H9 (cell line): ENCODE measurements at places on chromosomes 12 and 14.

- no peak for DNase-seq
Measured at GRCh38 chr12:15543347-15543746, 221.0 kb downstream of the PTPRO start.

GRCh38 chr12:118980407-118981014, 830 bp upstream of the SRRM4 start:
- DNase-seq = peak; percentile 71

GRCh38 chr14:84006643-84007155, 1523.2 kb upstream of the FLRT2 start:
- DNase-seq = no peak

DNA sequence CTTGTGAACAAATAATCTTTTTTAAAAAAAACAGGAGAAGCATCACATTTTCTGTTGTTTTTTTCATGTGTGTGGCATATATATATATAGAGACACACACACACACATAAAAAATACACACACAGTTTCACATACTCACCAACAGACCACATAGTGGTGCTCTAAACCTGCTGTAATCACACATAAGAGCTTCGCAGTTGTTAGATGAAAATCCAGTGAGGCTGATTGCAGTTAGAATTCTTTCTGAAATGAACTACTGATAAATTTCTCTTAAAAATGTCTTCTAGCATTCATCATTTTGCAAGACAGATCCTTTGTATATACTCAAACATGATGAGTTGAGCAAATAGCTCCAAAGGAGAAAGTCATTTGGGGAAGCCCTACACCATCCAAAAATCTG, 434.3 kb upstream of the STXBP6 start:
- no peak for DNase-seq

- peak; percentile 39 for DNase-seq
Measured at GRCh38 chr12:47361389-47362021, 281.7 kb upstream of the AMIGO2 start.

DNA sequence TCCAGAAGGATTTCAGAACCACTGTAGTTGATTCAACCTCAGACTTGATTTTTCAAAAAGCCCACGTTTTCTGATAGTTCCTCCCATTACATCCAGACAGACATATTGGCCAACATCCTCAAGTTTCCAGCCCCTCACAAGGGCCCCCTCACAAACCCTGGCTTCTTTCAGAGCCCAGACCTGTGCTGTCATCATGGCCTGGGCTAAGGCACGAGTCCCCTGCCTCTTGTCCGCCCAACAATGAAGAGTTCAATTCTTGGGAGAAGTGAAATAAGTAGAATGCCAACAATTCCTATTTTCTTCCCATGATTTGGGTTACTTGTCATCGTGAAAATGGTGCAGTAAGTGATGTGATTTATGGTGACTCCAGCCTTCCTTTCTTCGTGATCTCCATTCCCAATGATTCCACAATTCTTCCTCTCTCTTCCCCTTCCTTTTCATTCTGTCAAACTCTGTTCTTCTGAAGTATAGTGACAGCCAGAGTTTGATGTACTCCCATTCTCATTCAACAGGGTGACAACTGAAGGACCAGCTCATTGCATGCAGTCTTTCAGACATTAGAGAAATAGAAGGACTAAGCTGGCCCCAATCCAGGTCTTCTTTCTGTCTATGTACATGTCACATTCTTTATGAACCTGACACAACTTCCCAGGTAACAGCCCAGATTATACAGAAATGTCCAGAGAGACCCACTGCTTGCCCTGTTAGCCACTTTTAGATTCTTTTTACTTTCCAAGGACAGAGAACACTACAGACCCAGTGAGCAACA, 29.2 kb downstream of the SPTB start:
- no peak for DNase-seq

- DNase-seq = no peak
Measured at GRCh38 chr14:85619851-85620250, 89.9 kb downstream of the FLRT2 start.

GRCh38 chr12:28618171-28618570, 427.9 kb downstream of the CCDC91 start:
- DNase-seq = no peak

DNA sequence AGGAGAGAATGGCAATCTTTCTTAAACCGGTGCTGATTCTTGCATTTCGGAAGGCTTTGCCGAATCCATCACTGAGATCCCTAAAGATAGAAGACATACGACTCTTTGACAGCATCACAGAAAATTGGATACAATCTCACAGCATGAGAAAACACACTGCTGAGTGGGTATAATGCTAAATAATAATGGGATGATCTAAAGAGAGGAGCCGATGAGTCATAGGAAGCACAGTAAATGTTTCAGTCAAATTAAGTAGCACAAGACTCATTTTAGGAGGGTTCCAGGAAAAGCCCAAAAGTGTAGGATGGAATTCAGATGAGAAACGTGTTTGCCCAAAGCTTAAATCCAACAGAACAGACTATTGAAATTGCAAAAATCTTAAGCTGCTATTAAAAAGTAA, 81.7 kb downstream of the CPNE8 start:
- no peak for DNase-seq

- DNase-seq = no peak
Measured at GRCh38 chr14:47220096-47220495, 455.3 kb downstream of the MDGA2 start.

DNA sequence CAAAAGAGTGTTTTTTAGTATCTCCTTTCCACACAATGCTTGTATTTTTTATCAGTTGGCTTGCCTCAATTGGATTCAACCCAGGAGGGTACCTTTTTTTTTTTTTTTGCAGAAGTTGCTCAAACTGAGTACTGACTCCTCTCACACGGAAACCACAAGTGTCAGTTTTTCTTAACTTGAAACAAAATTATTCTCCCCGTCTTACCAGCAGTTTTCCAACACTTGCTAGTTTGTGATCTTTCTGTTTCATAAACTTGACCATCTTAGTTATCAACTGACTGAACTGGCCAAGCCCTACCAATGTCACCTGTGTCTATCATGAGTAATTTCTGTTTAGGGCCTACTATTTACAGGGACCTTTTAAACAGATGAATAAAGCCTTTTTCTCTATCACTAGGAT, 34.1 kb upstream of the ITPR2 start:
- no peak for DNase-seq

- peak; percentile 56 for DNase-seq
Measured at GRCh38 chr12:115866909-115867525, 410.5 kb downstream of the MED13L start.

DNA sequence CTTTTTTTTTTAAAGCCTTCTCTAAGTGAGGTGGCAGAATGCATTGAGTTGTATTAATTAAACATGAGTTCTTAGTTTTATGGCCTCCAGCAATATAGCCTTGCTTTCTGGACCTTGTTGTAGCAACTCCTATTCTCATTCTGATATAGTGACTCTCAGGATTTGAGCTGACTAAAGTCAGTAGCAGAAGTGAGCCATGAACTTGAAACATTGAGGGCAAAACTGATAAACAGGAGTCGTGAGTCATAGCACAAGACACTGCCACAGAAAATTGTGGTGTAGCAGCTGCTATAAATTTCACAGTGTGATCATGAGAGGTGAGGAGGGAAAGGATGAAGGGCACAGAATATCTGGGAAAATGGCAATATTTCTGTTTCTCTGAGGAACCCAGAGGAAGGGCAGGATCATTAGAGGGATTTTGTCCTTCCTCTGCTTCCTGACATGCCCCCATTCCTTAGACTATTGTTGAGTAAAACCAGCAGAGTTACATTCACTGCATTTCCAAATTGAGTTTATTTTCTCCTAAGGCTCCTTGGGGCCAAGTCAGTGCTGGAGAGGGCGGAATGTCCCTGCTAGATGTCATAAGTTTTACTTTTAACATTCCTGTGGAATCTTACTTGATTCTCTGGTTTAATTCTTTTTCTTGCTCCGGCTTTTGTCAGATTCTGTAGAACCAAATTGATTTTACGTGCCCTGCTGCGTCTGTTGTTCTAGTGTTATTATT, 7.5 kb downstream of the KLRG1 start:
- DNase-seq = no peak

GRCh38 chr12:101053203-101053602, 156.8 kb downstream of the SLC5A8 start:
- no peak for DNase-seq

- no peak for DNase-seq
Measured at GRCh38 chr12:45703942-45704341, 25.6 kb upstream of the ARID2 start.

- DNase-seq = peak; percentile 65
Measured at GRCh38 chr12:117408161-117408791, 46.9 kb upstream of the NOS1 start.

DNA sequence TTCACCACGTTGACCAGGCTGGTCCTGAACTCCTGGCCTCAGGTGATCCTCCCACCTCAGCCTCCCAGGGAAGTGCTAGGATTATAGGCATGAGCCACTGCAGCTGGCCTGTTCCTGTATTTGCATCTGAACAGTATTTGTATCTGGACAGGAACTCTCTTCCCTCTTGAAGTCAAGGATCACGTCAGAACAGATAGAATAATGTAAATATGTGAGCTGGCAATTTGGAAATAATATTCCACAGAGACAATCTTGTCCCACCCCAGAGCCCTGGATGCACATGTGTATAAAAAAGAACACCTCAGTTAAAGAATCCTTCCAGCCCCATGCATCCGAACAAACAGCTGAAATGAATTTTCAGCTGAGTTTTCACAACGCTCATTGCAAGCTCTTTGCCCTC, 118.3 kb downstream of the VEZT start:
- no peak for DNase-seq

- DNase-seq = no peak
Measured at GRCh38 chr14:65637780-65638179, 225.2 kb downstream of the FUT8 start.

DNA sequence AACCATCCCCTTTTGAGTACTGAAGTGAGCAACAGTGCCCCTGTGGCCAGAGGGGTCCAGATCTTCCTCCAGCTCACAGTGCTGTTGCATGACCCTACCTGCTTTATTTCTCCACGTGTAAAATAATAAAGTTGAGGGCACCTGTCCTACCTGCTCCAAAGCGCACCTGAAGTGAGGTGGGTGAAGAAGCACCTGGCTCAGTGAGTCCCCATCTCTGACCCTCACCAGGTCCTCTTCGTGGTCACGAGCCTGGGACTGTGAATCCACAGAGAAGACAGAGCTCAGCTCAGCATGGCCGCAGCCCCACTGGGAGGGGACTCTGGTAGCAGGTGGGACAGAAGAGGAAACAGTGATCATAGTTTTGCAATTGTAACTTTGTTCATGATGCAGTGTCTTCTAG, 976.7 kb upstream of the TMEM132C start:
- no peak for DNase-seq

DNA sequence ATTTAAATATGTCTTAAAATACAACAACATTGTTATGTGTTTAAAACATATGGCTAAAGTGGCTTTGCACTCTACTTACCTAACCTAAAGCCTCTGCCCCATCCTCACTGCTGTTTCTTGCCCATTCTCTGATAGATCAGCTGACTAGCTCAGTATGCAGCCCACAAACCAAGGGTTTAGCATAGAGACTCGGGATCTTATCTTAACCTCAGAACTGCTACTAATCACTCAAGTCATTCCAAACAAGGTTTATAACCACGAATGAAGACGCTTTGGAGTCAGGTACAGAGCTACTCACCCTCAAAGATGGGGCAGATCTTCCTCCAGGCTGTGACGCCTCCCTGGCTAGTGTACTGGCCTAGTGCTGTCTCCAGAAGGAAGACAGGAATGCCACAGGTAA, 19.3 kb downstream of the SLC6A13 start:
- DNase-seq = no peak

- no peak for DNase-seq
Measured at GRCh38 chr12:80607361-80608135, 99.9 kb upstream of the MYF6 start.

DNA sequence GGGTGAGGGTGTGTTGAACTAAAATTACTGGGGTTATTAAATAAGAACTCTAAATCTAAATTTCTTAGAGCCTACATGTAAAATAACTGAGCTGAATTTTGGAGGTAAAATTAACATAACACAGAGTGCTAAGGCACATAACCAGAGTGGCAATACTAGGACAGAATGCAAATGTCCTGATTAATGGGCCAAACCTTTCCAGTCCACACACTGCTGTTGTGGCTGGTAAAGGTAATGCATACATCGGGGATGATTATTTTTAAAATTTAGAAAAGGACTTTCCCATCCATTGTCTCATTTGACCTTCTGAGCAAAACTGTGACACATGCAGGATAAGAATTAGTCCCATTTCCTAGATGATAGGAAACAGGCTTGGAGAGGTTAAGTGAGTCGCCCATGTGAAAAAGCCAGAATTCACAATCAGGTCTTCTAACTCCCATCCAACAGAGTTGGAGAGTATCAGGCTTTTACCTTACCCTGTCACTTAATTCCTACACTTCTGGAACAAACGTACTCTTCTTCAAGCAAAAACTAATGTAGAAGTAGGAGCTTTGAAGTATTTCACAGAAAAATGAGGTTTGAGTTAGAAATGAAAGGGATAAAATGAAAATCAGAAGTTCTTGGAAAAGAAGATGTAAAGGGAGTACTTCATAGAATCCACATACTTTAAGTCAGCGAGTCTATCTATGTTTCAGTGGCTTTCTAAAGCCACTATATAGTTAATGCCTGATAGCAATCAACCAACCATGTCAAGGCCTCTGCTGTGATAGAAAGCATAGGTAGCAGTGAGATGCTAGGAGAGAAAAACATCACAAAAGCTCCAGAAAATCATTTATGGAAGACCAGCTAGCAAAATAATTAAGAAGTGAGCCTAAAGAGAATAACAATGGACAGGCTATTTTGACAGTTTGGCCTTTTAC, 334.9 kb upstream of the DIO2 start:
- DNase-seq = no peak

DNA sequence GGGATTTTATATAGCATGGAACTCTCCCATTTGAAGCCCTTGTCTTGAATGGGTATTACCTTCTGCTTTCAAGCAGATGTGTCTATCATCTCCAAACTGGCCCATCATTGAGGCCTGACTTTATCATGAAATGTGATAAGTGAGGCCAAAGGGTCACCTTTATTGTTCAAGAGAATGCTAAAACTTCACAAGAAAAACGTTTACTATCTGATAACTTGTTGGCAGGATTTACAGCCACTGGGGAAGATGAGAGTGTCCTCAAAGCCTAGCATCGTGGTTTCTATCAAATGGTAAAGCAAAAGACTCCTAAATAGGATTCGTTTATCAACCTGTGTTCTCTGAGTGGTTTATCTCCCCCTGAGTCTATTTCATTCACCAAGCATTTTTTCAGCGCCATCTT, 62.0 kb upstream of the CLMN start:
- no peak for DNase-seq

- DNase-seq = peak; percentile 96
Measured at GRCh38 chr12:12999959-13000615, at the start of gene HEBP1. HEBP1 (minus strand) TSS chr12:13000265; CDS start chr12:13000114, 151 bp downstream.
